ENCODE measurements at places on chromosomes 3 and 15.

GRCh38 chr15:99711625-99712024 is 21.6 kb downstream of the LYSMD4 start:
- no peak for DNase-seq

GRCh38 chr3:149839896-149840295 is 26.9 kb downstream of the RNF13 start:
- no peak for DNase-seq

GRCh38 chr15:43789409-43789808 is 2.7 kb upstream of the SERF2 start:
- DNase-seq, result no peak

GRCh38 chr3:52195823-52196331 is 2.1 kb upstream of the ALAS1 start:
- no peak for DNase-seq

- peak; percentile 46 for DNase-seq
Observed at GRCh38 chr3:24683633-24684384, 189.2 kb upstream of the THRB start.

- DNase-seq, result peak; percentile 15
Observed at GRCh38 chr15:33852570-33852969, 115.7 kb upstream of the CHRM5 start.

GRCh38 chr3:49563040-49563578 is 8.8 kb downstream of the BSN start:
- peak; percentile 23 for DNase-seq

DNA sequence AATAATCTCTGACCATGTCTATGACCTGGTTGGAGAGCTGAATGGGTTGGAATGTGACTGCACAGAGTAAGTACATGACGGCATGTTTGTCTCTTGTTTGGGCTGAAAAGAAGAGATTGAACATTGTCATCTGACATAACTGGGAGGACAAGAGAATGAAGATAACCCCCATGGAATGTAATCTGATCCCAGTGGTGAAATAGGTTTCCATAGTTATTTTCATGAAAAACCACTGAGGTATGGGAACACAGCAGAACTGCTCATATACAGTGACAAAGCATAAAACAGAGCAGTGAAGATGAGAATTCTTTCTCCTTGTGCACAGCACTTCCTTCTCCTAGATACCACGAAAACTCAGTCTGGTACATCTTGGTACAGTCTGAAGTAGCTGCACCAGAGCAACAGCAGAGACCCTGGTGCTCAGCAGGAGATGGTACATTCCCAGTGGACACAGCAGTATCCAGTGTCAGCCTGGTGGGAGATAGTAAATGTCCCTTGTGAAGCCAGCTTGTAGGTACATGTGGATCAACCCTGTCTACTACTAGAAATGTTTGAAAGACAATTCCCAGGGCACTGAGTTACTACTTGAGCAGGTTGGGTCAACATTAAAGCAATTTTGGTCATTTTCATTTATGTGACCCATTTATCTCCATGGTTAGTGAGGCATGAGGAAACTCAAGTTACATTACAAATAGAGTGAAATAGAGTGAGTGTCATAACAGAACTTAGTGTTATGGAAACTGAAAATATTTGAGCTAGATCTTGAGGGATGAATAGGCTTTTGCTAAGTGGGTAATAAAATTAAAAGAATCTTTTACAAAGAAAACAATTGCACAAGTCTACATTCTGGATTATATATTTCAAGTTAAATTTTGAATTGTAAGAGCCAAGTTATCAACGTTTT is 178.3 kb downstream of the SUCNR1 start:
- no peak for DNase-seq

DNA sequence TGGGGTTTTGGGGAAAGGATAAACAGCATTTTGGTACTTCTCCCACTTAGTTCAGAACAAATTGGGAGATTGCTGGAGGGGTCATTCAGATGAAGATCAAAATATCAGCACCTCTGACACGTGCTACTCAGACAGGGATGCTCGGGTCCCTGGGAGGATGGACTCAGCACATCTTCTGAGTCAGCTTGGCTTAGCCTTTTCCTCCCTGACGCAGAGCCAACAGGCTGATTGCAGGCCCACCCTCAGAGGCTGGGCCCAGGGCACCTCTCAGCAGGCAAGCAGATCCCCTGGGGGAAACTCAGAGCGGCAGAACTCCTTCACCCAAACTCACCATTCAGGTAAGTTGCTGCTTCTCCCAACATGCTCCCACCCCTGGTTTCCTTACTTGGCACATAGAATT is 304.9 kb downstream of the TLE3 start:
- no peak for DNase-seq

DNA sequence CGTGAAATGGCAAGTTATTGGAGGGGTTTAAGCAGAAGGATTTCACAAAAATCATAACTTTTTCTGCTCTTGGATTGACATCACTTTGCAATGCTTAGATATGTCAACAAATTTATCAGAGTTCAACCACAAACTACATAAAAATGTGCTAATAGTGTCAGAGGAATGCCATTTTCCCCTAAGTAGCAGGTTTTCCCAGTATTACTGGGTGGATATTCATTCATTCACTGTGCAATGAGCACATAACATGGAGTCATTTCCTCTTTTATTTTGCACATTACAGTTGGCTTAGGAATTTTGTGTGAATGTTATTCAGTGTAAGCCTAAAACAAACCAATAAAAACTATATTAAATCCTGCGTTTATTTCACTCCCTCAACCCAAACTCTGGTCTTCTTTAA is 537.3 kb upstream of the MCTP2 start:
- DNase-seq, result no peak

- DNase-seq, result no peak
Observed at GRCh38 chr3:23806534-23807423, 1.0 kb downstream of the UBE2E1 start.

DNA sequence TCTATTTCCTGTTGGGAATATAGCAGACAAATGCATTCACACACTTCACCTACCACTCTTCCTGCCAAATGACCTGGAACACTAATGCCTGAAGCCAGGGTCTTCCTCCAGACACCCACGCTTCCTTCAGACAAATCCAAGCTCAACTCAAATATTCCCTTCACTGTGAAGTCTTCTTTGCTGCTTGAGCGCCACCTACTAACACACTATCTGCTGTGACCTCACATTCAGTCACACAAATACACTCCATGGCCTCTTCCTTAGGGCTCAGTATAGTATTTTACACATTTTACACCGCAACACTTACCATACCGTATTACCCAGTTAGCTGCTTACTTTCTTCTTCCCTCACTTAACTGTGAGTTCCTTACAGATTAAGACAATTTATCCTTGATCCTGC is 149.4 kb downstream of the SHOX2 start:
- DNase-seq, result no peak

GRCh38 chr3:172066880-172067796 is 27.8 kb downstream of the FNDC3B start:
- DNase-seq, result no peak

GRCh38 chr3:146414010-146414409 is 55.4 kb downstream of the PLSCR2 start:
- DNase-seq, result no peak

DNA sequence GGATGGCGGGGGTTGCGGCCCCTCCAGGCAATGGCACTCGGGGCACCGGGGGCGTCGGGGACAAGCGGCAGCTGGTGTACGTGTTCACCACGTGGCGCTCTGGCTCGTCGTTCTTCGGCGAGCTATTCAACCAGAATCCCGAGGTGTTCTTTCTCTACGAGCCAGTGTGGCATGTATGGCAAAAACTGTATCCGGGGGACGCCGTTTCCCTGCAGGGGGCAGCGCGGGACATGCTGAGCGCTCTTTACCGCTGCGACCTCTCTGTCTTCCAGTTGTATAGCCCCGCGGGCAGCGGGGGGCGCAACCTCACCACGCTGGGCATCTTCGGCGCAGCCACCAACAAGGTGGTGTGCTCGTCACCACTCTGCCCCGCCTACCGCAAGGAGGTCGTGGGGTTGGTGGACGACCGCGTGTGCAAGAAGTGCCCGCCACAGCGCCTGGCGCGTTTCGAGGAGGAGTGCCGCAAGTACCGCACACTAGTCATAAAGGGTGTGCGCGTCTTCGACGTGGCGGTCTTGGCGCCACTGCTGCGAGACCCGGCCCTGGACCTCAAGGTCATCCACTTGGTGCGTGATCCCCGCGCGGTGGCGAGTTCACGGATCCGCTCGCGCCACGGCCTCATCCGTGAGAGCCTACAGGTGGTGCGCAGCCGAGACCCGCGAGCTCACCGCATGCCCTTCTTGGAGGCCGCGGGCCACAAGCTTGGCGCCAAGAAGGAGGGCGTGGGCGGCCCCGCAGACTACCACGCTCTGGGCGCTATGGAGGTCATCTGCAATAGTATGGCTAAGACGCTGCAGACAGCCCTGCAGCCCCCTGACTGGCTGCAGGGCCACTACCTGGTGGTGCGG is 1.9 kb downstream of the CHST2 start:
- DNase-seq, result no peak

DNA sequence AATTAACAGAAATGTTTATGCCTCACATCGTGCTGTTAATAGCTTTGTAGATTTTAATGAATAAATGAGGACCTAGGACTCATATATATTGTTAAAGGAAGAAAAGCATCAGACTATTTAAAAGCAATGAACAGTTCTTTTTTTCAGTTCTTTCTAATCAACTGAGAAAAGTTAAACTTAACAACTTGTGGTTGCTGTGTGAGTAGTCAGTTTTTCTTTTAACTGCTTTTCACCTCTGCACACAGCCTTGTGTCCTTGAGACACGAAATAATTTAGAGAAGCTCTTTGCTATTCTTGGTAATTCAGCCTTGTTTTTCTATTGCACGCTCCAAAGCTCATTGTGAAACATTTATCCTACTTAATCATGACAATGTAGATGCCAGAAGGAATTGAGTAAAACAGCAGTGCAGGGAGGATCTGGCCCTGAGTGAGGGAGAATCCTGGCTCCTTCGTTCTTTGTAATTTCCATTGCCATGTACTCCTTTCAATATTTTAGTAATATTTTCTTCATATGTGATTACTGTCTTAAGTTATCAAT is 499.0 kb downstream of the PYDC2 start:
- no peak for DNase-seq

DNA sequence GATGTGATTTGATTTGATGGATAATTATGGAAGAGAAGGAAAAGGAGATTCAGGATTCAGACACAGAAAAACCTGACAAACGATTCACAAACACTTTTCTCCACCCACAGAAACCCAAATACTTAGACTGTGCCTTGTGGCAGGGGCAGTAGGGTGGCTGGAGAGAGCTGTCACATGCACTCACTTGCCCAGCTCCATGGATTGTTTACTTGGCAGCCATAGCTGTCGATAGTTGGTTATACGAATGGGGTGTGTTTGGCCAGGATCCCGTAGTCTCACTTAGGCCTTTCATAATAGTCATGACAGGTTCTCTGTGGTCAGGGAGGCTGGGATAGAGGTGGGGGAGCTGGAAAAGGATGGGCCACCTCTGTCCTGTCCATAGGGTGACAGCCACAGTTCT is 76.9 kb downstream of the CACNA1D start:
- DNase-seq, result no peak

- peak; percentile 70 for DNase-seq
Observed at GRCh38 chr3:188060840-188061544, 93.0 kb upstream of the LPP start.

DNA sequence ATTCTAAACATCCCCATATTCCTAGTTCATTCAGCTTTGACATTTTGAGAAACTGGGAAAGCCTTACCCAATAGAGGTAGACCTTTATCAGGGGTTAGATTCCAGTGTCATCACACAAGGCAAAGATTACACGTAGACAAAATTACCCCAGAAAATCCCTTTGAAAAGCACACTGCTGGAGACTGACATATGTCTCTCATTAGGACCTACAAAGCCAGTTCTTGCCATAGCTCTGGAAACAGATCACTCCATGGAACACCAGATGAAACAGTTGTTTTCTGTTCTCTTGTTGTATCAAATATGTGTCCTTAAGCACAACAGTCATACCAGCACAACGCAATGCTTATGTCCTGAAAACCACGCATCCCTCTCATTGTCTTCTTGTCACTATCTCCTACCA is 44.7 kb downstream of the RARB start:
- DNase-seq, result no peak

DNA sequence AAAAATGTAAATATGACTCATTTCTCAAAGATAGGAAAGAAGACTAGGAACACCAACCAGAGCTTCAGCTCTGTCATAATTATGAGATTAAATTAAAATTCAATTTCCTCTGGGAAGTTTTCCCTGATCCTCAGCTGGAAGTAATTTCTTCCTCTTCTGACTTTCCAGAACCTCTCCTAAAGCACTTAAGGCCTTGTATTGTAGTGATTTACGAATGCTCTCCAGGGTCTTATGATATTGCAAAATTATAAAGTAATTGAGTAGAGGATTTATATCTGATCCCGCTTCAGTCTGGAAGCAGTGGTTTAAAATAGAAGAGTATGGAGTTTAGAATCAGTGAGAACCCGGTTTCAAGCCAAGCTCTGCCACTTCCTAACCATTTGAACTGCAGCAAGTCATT is 279.8 kb downstream of the ZPLD1 start:
- no peak for DNase-seq
